ENCODE measurements at places on chromosomes 12 and 14.

DNA sequence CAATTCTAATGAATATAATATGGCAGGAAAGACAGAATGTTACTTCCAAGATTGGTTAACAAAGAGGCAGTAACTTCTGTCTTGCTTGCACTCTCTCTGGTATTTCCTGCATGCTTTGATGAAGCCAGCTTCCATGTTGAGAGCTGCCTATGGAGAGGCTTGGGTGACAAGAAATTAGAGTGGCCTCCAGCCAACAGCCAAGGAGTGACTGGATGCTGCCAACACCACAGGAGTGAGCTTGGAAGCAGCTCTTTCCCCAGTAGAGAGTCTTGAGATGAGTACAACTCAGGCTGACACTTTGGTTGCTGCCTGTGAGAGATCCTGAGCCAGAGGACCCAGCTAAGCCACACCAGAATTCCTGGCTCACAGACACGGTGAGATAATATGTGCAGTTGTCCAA, 183.1 kb downstream of the RMST start:
- DNase-seq, result no peak

DNA sequence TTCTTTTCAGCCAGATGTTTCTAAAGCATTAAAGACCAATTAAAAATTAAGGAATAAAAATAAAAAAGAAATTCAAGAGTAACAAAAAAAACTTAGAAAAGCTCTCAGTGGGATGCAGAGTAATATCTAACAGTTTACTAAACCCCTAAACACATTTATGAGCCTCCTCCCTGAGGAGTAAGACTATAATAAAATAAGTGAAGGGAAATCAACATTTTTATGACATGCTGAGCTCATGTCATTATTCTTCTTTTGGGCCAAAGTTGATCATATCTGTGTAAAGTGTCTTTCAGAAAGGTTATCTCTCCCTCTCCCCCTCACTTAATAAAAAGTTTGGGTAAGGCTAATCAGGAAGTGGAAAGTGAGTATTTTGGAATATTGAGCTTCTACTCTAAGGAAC, 122.1 kb downstream of the MYRFL start:
- DNase-seq, result no peak

- DNase-seq, result no peak
Observed at GRCh38 chr14:68665792-68666204, 127.1 kb downstream of the ZFP36L1 start.

- no peak for DNase-seq
Observed at GRCh38 chr14:101776344-101776743, 14.8 kb downstream of the PPP2R5C start.

- DNase-seq, result no peak
Observed at GRCh38 chr14:75486318-75486717, 36.0 kb upstream of the BATF start.

GRCh38 chr12:15253990-15254389, 32.8 kb upstream of the RERG start:
- no peak for DNase-seq

GRCh38 chr12:33314223-33314622, 125.4 kb downstream of the SYT10 start:
- no peak for DNase-seq

DNA sequence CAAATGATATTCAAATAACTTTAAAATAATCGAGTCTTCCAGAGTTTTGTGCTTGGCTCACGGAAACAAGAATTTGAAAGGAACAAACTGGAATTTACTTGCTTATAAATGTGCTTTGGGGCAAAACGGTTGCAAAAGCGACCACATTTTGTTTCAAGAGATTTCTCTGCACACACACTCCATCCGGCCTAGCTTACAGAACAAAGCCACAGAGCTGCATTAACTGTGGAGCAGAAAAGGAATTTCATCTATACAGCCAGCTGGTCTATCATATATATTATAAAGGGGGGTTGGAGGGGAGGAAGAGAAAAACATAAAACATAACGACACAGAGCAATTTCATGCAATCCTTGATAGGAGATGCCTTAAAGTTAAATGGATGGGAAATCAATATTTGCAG, 153.0 kb downstream of the MYRFL start:
- DNase-seq, result no peak

GRCh38 chr14:64722842-64723447, 18.7 kb downstream of the PLEKHG3 start:
- DNase-seq, result peak; percentile 24

GRCh38 chr14:21098076-21098891, at the start of gene ZNF219:
Gene ZNF219, minus strand, starts transcription at chr14:21098655. Its CDS starts 5,064 bp downstream, at chr14:21093591.
- no peak for DNase-seq

DNA sequence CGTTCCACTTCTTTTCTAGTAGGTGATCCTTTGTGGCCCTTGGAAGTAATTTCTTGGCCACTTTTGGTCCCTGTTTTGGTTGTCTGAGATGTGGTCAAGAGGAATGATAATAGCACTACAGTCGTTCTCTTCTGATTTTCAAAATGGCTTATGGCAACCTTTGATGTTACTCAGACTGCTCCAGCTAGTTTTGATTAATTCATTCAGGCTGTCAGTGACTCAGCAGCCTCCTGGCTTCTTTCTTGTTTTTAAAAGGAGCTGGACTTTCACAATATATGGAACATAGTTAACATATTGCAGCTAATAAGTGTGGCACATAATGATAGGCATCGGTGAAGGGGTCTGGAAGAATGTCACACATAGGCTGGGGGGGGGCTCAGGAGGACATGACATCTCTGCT, 47.3 kb downstream of the WDR20 start:
- no peak for DNase-seq

- DNase-seq, result peak; percentile 81
Observed at GRCh38 chr12:104286516-104287482, 16.7 kb upstream of the EID3 start.

- peak; percentile 79 for DNase-seq
Observed at GRCh38 chr12:109154451-109155438, 38.4 kb downstream of the ACACB start.

DNA sequence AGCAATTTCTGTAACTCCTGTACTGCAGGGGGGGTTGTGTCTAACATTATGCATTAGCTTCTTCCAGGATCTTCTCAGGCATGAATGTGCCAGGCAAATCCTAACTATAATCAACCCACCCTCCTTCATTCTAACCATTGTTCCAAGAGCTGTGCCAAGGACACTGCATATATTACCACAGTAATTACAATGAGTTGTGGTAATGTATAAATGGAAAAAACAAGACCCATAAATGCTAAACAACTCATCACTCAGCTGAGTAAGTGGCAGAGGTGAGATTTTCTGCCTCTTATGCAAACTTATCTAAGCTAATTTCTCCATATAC, 80.6 kb downstream of the PRKD1 start:
- DNase-seq, result no peak

- no peak for DNase-seq
Observed at GRCh38 chr12:3002646-3003045, 43.4 kb downstream of the TEAD4 start.

DNA sequence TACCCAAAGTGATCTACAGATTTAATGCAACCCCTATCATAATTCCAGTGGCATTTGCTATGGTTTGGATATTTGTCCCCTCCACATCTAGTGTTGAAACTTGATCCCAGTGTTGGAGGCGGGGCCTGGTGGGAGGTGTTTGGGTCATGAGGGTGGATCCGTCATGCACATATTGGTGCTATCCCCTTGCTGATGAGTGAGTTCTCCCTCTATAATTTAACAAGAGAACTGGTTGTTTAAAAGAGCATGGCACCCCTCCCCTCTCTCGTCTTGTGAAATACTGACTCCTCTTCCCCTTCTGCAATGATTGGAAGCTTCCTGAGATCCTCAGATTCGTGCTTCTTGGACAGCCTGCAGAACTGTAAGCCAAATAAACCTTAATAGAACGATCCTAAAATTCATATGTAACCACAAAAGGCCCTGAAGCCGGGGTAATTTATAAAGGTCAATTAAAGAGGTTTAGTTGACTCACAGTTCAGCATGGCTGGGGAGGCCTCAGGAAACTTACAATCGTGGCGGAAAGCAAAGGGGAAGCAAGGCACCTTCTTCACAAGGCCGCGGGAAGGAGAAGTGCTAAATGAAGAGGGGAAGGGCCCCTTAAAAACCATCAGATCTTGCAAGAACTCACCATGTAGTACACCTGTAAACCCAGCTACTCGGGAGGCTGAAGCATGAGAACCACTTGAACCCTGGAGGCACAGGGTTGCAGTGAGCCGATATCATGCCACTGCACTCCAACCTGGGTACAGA, 41.2 kb downstream of the SLC39A9 start:
- DNase-seq, result no peak

GRCh38 chr12:120139958-120140357, 23.4 kb upstream of the RAB35 start:
- DNase-seq, result no peak

DNA sequence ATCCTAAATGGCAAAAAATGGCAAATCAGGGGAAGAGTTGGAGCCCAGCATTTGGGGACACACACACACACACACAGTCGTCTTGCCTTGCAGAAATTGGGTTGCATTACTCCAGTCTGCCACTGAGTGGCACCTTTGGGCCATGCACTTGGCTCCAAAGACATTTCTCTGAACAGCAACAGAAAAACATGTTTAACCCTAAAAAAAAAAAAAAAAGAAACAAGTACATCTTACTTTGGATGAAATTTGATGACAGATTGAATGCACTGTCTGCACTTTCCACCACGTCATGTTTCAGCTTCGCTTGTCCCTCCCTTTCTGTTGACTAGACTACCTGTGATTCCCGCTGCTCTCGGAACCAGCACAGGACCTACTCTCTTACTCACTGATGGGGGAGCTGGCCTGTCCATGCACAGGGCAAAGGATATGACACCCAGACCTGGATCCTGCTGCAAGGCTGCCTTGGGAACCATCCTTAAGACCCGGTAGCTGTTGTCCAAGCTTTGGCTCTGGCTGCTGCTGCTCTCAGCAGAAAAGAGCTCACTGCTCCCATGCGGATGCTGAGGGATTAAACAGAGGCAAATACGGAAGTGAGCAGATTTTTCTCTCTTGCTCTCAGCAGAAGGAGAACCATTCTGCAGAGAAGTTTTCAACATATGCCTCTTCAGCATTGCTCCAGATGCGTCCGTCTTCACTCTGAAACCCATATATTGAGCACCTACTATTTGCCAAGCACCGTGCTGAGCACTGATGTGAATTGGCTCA, 376.8 kb downstream of the DPF3 start:
- DNase-seq, result peak; percentile 76

DNA sequence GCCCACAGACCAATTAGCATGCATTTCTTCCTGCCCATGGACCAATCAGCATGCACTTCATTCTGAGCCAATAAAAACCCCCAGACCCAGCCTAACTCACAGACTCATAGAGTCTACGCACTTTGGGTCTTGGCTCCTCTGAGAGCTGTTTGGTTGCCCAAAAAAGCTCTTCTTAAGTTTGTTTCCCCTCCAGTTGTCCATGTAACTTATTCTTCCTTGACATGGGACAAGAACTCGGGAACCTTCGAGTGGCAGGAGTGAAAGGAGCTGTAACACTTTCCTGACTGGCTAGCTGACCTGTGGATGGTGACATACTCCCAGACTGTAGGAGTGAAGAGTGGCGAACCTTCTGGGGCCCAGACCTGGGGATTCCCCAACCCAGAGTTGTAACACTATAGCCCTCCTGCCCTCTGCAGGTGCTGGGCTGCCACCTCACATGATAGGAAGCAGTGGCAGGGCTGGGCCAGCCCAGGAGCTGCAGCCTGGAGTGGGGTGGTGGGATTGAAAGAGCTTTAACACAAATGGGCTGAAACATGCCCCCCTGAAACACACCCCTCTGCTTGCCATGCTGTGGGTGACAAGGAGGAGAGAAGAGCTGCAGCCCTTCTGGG, 4.4 kb upstream of the BTBD7 start:
- no peak for DNase-seq

DNA sequence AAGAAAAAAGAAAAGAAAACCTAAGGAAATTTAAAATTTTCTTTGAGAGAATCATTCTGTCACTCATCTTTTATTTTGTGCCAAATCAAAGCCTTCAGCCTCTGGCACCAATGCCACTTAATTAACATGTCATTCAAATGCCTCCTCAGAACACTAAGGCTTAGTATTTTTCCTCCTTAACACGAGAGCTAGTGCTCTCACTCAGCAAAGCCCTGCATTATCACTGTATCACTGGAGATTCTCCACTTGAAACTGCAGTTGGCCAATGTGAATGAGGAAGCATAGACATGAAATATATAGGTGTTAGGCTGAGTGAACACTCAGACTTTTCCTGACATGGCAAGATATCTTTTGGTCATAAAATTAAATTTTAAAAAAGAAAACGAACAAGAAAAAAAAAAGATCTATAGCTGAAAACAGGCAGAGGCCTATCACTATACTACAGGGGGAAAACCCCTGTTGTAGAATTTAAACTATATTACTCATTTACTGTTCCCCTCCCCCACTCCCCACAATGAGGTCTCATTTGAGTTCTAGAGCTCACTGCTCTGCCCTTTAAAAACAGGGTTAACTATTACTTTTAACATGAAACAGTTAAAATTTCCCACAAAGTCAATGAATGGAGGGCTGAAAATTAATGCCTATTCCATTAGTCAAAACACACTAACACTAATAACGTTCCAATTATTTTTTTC, 5.1 kb downstream of the MBIP start:
- DNase-seq, result no peak

DNA sequence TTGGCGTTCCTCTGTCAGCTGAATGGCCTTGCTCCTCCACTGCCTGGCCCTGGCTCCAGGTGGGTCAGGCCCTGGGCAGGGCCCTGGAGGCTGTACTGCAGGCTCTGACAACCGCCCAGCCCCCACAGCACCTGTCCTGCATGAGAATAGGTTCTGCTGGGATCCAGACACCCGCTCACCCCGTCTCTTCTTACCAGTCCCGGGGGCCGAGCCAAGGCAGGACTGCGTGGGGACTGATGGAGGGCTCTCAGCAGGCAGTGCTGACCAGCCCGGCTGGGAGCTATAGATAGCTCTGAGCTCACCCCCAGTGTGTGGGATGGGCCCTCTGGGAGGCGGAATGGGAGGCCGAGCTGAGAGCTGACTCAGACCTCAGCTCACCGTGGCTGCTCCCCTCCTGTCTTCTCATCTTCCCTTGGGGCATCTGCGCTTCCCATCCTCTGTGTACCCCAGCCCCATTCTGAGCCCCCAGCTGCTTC, 39.6 kb downstream of the TEAD4 start:
- no peak for DNase-seq

DNA sequence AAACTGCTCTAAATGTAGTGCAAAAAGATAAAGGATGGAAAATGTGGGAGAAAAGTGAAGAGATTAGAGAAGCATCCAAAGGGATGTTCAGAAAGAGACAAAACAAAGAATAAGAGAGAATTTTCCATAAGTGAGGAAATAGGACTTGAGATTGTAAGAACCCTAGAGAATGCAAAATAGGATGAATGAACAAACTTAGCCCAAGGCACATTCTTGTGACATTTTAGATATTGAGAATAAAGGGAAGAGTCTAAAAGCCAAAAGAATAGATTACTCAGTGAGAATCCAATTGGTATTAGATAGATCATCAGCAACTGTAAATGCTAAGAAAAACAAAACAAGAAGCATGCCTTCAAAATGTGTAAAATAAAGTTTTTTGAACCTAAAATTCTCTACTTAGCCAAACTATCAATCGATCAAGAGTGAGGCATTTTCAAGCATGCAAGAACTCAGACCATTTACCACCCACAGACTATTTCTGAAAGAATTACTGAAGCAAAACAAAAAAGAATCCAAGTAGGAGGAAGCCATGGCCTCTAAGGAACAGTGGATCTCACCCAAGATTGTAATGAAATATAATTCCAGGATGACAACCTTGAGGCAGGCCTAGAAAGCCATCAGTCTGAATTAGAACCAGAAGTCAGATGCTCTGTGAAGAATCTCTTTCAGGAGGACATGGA, 33.5 kb downstream of the DYRK2 start:
- DNase-seq, result no peak

- no peak for DNase-seq
Observed at GRCh38 chr12:113244047-113244460, 22.8 kb downstream of the TPCN1 start.

- DNase-seq, result no peak
Observed at GRCh38 chr14:42428996-42429395, 822.3 kb downstream of the LRFN5 start.

Data from CD4-positive, CD25-positive, alpha-beta regulatory T cell (primary cell).